ENCODE measurements at places on chromosomes 1 and 21.

GRCh38 chr1:204760757-204761156 lies 75.2 kb upstream of the LRRN2 start:
- no peak for DNase-seq

DNA sequence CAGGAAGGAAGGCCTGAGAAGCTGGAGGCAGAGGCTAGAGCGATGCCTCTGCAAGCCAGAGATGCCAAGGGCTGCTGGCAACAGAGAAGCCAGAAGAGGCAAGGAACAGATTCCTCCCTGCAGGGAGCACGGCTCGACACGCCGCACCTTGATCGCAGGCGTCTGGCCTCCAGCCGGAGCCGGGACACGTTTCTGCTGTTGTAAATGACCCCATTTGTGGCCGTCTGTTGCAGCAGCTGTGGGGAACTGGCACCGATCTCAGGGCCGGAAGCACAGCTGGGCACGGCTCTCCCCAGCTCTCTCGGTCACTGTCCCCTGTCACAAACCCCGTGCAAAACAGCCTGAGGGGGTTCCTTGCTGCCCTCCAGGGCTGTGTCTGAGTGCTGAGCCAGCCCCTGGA lies 59.6 kb downstream of the SIK1 start:
- no peak for DNase-seq

DNA sequence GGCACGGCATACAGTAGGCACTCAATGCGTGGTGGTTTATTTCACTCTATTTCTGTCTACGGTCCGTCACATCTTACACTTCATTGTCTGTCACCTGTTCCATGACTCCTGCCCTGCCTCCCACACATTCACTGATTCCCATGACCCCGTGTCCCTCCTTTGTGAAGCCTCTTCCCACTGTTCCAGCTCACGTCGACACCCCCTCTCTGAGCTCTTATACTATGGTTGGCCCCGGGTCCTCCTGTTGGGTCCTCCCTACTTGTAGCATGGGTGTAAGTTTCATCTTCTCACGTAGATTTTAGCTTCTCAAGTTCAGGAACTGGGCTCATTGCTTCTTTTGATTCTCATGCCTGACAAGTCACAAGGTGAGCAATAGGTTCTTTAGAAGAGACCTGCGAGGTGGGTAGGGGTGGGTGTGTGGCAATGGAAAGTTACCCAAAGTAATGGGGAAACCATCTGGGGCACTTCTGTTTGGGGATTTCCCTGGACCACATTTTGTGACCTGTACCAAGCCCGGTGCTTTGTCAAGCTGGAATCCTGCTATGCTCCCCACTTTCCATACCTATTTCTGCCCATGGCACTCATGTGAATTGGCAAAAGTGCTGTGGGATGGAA lies 22.1 kb upstream of the IL10 start:
- no peak for DNase-seq

DNA sequence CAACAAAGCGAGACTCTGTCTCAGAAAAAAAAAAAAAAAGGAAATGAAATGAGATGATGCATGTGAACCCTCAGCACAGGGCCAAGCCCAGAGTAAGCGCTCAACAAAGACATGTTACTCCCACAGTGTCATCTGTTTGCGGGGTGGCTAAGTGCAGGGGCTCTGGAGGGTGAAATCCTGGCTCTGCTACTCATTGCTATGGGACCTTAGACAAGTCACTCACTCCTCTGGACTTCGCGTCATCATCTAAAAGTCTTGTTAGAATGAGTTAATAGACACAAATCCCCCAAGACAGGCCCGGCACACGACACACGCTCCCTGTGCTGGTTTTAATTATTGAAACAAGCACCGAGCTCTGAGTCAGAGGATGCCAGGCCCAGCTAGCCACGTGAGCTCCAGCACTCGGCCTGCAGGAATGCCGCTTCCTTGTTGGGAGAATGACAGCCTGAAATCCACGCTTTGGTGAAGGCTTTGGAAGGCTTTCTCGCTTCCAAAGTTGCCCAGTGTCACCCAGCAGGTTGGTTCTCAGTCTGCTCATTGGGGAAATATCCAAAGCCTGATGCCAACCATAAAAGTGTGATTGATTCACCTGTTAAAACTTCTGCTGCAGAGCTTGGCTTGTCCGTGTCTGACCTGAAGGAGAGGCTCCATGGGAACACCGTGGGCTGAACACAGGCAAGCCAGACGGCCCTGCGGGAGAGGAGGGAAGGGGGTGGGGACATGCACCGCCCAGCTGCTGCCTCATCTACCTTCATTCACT lies 36.7 kb upstream of the TARDBP start:
- DNase-seq: no peak

DNA sequence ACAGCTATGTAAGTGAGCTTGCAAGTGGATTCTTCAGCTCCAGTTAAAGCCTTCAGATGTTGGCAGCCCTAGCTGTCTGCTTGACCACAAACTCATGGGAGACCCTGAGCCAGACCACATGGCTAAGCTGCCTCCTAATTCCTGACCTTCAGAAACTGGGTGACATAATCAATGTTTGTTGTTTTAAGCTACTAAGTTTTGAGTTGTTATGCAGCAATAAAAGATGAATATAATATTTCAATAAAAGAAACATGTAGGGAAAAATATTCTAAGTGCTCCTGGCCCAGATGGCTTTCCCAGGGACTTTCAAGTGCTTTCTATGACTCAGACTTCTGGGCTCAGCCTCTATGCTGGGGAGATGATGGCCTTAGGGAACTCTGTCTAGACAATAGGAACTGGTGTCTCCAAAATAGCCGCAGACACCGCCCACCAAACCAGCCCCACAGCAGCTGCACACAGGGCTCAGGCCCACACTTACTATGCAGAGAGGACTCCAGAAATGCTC lies 20.3 kb upstream of the AZIN2 start:
- no peak for DNase-seq

GRCh38 chr1:110588991-110589390 lies 17.2 kb downstream of the KCNA2 start:
- no peak for DNase-seq

DNA sequence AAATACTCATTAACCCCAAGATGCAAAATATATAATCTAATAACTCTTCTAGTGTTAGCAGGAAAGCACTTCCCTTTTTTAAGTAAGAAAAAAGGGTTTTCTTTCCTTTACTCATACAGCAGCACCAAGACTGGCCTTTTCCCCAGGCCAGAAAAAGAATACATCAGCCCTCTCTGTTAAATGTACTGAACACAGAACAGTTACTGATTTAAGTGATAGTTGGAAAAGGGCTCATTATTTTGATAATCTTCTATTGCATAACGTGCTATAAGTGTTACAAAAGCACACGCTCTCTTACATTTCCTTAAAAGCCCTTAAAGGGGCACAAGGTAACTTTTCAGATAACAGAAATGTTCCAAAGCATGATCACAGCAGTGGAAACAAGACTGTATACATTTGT lies 142.9 kb downstream of the TIAM1 start:
- no peak for DNase-seq

DNA sequence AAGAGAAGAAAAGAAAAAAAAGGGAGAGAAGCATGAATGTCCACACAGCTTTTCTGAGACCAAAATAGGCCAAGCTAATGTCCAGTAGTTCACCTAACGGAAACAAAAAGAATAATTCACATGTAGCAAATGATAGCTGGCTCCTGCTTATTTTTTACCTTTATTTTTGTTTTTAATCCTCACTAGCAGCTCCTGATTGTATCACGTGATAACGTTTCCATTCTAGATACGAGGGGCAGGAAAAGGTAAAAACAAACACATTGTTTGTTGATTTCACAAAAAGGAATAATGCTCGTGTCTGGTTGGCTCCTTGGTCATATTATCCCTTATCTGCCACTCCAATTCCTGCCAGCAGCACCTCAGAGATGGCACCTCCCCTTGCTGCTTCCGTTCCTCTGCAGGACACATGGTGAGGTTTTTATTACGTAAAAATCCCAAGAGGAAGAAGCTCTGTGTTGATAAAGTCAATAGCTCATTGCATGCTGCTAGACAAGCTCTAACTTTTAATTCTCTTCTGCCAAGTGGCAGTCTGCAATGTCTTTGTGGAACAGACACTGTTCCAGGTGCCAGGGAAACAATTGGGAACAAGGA lies 201.7 kb downstream of the CRB1 start:
- no peak for DNase-seq

- DNase-seq: peak; percentile 21
Observed at GRCh38 chr21:17925899-17926298, 106.7 kb upstream of the C21orf91 start.

DNA sequence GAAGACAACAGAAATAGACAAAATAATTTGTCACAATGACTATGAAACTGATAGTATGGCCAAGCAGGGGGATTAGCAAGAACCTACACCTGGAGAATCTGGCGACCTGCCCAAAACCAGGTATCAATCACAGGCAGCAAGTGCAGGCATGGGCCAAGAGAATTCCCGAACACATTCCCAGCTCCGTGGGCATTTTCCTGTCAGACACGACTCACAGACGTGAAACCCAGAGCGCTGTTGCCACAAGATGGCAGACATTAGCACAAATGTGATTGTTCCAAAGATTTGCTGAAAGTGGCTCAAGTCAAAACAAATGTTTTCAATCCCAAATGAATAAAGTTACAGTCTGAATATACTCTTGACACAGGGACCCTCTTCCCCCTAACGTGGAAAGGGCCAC lies 36.8 kb downstream of the HLCS start:
- DNase-seq: no peak
